ENCODE measurements at places on chromosomes 5 and 9.

DNA sequence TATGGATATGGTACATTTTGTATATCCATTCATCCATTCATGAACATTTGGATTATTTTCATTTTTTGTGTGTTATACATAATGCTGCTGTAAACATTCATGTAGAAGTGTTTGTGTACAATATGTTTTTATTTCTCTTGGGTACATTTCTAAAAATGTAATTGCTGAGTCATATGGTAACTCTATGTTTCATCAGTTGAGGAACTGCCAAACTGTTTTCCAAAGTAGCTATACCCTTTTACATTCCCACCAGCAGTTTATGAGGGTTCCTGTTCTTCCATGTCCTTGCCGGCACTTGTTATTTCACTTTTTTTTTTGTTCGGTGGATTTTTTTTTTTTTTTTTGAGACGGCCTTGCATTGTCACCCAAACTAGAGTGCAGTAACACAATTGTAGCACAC, 54.0 kb upstream of the MCCC2 start:
- no peak for DNase-seq

- no peak for DNase-seq
Measured at GRCh38 chr5:7816535-7816901, 34.4 kb downstream of the CFAP90 start.

- no peak for DNase-seq
Measured at GRCh38 chr9:88364706-88365105, 23.5 kb upstream of the SPIN1 start.

GRCh38 chr5:176897263-176897662, 1.9 kb downstream of the HK3 start:
- DNase-seq: no peak

GRCh38 chr5:132481596-132482211, 8.9 kb downstream of the IRF1 start:
- DNase-seq: no peak
